ENCODE measurements at places on chromosomes 11 and 22. TPM values are rescaled to one million over a fixed set of nuclear protein-coding genes. Genes with fewer than 3 reads are reported as not detected.
A peak's percentile ranks its signal among the peaks of the same experiment; 100 is the strongest.

DNA sequence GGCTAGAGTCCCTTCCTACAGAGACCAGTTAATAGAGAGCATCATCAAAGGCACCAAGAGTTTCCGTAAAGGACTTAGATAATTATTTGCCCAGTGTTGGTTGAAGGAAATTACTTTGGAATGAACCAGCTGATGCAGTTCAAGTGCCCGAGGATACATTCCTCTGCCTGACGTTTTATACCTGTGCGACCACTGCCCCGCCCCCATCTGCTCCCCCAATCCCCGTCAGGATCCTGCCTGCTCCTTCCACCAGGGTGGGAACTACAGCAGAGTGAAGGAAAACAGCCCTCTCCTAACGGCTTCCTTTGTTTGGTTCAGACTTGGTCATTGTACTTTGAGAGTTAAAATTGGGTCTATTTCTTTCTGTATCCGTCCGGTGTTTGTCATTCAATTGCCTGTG, 761.5 kb downstream of the NTM start:
- DNase-seq: no peak

DNA sequence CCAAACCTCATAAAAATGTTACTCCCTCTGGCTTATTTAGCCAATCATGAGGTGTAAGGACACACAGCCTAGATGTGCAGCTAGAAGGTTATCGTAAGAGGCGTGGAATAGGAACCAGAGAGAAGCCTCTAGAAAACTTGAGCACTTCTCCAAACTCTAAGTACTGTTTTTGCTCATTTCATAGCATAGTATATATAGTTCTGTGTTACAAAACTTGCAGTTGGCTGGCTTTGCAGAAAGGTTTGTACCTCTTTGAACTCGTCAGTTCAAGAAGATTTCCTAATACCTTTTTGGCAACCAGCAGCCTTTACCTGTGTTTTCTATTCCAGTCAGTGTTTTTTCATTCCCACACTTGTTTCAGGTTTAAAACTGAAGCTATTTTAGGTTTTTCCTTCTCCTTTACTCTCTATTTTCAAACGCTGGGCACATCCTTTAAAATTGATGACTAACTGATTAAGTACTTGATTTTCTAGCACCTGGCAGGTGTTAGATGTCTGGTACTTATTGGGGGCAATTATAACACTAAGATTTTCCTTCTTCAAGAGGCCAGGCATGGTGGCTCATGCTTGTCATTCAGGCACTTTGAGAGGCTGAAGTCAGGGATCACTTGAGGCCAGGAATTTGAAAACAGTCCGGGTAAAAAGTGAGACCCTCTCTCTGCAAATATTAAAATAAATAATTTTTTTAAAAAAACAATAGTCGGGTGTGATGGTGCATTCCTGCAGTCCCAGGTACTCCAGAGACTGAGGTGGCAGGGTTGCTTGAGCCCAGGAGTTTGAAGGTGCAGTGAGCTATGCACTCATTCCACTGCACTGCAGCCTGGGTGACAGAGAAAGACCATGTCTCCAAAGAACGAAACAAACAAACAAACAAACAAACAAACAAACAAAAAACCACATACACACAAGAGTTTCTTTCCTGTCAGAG, 125.2 kb downstream of the LRRC4C start:
- no peak for DNase-seq

DNA sequence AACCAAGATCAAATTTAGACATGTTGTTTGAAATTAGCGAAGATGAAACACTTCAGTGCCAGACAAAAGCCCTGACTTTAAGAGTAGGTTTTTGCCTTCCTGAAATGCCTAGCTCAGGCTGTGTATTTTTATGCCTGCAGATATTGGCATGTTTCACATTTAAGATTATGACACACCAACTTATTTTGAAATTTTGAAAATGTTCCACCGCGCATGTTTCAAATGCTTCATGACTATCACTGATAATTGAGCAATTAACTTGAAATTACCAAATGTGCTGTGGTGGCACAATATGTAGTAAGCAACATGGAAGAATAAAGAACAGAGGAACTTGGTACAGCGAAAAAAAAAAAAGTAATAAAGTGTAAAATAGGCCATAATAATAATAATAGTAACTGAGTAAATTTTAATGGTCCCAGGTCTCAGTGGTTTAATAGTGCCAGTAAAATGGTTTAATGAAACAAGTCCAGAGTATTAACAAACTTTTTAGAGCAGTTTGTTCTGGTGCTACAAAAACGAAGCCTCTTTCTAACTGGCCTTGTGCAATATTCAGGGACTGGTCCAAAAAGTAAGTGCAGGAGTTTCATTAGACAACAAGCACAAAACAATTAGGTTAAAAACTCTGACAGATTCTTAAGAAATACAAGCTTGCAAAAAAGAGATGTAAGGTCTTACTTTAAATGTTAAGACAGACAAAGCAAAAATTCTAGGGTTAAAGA, 112.5 kb upstream of the SOX6 start:
- no peak for DNase-seq

DNA sequence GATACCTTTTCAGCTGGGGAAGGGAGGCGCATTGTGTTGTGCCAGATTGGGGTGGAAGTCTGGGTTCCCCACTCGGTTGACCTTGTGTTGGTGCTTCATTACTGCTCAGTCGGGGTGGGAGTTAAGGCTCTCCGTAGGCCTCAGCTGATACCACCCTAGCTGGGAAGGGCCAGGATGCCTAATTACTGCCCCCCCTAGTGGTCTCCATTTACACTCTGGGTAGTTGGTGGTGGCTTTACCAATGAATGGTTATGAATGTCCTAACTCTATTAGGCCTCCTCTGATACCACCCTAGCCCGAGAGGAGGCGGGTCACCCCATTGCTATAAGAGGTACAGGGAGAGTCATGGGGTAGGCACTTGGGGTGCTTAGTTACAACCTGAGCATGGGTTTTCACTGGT, 27.5 kb upstream of the HIKESHI start:
- DNase-seq: no peak

GRCh38 chr22:35912658-35913057, 116.0 kb downstream of the RBFOX2 start:
- DNase-seq: no peak

GRCh38 chr11:48093795-48094642, 113.7 kb downstream of the PTPRJ start:
- DNase-seq: no peak

DNA sequence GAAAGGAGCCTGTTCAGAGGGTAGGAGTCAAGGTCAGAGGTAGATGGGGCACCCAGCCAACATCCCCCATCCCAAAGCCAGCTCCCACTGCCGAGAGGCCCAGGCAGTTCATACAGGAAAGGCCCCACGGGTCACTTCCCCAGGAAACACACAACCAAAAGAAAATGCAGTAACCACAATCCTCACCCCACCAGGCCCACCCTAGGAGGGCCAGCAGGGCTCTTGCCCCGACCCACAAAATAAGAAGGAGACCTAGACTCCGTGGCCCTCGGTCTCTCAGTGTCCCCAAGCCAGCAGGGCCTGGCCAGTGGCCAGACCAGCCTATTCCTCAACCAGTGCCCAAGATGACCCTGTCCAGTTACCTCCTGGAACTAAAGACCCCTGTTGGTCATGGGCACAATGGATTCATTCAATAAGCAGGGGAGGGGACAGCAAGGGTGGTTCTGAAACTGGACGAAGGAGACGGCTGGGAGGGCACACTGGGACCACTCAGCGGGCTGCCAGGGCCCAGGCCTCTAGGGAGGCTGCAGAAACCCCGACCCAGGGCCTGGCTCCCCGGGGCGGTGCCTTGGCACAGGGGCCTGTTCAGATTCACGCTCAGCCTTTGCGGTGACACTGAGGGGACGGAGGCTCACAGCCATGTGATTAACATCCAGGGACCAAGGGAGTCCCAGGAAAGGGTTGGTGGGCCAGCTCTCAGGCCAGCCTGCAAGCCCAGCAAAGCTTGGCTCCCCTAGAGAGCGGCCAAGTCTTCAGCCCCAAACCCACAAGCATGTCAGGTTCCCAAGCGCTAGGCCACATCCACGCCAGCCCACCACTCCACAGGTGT, 5.5 kb downstream of the RAB3IL1 start:
- peak; percentile 67 for DNase-seq

- peak; percentile 52 for DNase-seq
These were observed 371 bp downstream of the SMCO4 start for GRCh38 chr11:93542811-93543229.

DNA sequence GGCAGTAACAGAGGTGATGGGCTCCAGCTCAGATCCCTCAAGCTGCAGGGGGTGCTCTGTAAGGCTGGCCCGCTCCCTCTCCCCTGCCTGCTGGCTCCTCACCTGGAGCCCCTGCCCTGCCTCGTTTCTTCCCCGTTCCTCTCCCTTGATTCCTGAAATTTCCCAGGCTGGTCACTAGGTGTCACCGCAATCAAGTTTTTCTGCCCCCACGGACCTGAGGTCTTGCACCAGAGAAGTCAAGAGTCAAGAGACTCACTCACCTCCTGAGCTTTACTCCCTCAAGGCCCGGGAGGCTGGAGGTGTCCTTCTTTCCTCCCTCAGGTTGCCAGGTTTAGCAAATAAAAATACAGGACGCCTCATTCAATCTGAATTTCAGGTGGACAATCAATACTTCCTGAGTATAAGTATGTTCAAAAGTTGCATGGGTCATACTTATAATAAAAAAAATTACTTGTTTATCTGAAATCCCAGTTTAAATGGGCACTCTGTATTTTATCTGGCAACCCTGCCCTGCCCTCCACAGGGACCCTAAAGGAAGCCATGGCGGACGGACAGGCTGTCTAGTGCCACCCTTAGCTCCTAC, 69.2 kb downstream of the SCUBE1 start:
- no peak for DNase-seq

GRCh38 chr11:73510877-73511276, 87.0 kb downstream of the FAM168A start:
- DNase-seq: no peak

DNA sequence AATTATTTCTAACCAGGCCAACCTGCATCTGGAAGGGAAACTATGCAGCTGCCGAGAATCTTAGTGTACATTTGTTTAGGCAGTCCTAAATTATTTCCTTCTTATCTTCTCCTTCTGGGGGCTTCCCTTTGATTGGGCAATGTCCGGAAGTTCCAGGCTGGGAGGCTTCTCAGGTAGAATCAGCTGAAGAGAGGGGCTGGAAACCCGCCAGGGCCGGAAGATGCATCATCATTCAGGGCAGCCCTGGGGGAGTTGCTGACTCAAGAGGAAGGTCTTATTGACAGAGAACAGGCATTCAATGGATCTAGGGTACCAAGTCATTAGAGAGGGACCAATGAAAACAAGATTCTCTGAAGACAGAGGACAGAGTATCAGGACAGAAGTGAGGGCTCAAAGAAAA, 150.7 kb downstream of the BLID start:
- DNase-seq: peak; percentile 34

DNA sequence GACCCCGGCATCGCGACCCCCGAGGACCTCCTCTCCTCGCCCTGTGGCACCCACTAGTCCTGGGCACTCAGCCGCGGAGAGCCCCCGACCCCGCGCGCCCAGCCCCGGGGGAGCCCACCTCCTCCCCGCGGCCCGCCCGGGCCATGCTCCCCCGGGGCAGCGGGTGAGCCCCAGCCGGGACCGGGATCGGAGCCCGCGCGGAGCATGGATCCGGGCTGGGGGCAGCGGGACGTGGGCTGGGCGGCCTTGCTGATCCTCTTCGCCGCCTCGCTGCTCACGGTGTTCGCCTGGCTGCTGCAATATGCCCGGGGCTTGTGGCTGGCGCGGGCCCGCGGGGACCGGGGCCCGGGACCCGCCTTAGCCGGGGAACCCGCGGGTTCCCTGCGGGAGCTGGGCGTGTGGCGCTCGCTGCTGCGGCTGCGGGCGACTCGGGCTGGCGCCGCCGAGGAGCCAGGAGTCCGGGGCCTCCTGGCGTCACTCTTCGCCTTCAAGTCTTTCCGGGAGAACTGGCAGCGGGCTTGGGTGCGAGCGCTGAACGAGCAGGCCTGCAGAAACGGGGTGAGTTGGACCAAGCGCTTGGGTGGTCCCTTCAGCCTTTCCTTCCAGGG, 498 bp downstream of the C2CD2L start:
- no peak for DNase-seq

DNA sequence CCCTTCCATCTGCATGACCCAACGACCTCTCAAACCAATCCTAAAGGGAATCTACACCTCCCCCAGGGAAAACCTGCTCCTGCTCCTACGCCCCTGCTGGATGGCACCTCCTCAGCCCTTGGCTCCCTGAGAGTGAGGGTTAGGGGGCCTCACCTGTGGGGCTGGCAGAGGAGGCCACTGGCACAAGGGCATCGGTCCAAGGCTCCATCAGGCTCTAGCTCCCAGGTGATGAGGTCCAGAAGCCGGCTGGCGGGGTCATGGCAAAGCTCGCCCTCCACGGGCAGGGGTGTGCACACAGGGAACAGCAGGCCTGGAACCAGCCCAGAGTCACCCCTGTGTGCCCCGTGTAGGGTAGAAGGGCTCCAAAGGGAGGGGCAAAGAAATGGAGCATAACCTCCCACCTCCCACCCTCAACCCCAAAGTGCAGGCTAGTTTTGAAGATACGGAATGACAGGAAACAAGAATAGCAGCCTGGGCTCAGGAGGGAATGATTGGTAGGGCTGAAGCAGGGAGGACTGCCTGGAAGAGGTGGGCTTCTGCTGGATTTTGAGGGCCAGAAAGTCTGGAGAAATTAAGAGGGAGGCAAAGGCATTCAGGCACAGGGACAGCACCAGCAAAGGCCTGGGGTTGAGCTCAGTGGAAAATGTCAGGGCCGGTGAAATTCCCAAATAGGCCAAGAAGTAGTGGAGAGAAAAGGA, 42.6 kb downstream of the DKK3 start:
- no peak for DNase-seq

DNA sequence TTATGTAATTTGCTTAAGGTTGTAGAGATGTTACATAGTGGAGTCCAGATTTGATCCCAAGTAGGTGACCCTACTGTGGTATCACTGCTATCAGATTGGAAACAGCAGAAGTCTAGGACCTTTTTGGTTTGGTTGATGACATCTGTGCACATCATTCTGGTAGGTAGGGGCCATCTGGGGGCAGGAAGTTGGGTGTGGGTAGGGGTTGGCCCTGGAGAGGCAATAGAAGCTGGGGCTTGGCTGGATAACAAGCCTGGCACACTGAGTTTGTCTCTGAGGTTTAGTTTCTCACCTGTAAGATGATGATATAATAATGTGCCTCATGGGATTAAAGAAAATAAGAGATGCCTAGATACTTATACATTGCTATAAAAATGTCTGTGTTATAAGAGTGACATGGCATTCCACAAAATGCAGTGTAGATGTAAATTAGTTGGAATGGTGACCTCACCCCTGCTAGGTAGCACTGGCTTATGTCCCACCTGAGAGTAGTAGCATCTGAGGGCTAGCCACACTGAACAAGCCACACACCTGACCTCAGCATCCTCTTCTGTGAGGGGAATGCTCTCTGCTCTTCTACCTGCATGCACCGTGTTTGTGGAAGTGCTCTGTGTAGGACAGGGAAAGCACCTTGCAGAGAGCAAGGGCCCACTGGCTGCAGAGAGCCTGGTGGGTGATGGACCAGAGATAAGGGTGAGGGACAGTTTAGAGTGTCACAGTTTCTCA, 36.9 kb downstream of the PTPRJ start:
- no peak for DNase-seq

DNA sequence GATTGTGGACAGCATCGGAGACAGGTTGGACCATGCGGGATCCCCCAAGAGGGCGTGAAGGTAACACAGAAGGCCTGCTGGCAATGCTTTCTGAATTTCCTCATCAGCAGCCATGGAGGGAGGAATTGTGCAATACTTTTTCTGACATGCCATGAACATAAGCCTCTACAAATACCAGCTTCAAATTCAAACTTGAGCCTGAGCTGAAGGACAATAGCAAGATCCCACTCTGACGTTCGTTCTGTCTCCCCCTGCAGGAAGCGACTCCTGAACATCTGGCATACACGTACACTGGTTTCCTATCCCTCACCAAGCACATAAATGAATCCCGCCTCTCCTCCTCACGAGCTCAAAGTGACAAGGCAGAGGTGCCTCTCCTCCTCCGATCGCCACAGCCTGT, 312.2 kb downstream of the BRD1 start:
- DNase-seq: no peak

Gene GLYAT
- 0.18 TPM for total RNA-seq

Gene RAB3IL1
- 60.9 TPM for total RNA-seq

Gene MRPL17
- total RNA-seq: 28.8 TPM

Data from ovary (tissue), 10 donors.